Stimulated activated CD8-positive, alpha-beta memory T cell treated with anti-CD3 and anti-CD28 coated beads, Interleukin-12 subunit alpha, Interleukin-12 subunit beta, amount 100 ng/mL, for 4 hours (primary cell): ENCODE measurements at places on chromosomes 4 and X.

- DNase-seq = no peak
Observed at GRCh38 chrX:40805404-40805803, 70.1 kb upstream of the MED14 start.

DNA sequence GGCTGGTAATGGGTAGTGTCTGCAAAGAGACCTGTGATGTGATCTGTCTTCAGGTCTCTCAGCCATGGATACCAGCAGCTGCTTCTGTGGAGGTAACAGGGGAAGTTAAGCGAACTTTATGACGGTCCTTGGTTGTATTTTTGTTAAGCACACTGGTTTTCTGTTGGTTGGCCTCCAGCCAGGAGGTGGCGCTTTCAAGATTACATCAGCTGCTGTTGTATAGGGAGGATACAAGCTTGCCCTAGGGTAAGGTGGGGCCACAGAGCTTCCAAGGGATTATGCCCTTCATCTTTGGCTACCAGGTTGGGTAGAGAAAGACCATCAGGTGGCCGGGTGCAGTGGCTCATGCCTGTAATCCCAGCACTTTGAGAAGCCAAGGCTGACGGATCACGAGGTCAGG is 834.2 kb upstream of the GALNTL6 start:
- no peak for DNase-seq

- no peak for DNase-seq
Observed at GRCh38 chr4:151581570-151581969, 172.6 kb downstream of the FHIP1A start.

DNA sequence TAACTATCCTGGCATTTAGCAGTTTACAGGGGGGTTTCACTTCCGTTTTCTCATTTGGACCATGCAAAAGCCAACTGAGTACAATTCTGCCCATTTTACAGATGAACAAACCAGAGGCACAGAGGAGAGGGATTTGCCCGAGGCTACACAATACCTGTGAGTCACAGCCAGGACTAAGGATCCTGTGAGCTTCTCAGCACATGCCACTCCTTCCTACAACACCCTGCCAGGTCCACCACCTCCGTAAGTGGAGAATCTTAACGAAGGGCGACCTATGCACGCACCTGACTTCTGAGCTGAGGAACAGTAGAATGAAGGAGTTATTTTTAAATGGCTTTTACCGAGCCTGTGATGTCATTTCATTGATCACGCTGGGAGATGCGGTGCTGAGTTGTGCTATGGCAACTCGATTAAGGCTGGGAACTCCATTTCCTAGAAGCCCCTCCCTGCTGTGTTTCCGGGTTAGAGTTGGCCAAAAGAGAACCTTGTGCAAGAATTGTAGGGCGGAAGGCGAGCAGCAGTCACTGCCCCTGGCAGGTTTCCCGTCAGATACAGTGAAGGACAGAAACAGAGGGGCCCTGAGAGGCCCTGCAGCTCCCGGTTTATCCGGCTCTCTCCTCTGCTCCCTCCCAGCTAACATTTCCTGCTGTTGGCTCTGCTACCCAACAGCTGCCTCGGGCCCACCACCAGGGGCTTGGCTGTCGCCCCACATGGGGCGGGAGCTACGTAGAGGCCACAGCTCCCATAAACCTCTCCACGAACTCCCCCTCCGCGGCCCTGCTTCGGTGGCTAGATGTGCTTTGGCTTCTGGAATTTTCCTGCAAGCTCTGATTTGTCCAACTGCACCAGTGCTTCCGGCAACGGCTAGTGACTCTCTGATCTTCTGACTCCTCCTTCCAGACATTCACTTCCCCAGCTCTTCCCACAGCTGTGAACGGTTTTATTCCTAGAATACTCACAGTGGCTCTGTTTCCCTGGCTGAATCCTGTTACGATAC is 75.1 kb upstream of the USP9X start:
- peak; percentile 3 for DNase-seq

DNA sequence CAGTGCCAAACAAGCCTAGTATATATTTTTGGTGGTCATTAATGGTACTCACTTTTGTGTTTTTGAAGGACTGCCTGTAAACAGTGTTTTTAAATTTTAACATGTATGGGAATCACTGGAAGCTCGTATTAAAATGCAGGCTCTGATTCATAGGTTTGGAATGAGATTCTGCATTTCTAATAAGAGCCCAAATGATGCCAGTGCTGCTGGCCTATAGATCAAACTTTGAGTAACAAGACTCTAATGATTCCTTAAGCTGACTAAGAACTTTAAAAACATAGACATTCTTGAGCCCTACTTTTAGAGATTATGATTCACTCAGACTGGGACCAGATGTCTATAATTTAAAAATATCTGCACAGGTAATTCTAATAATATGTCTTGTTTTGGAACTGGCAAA is 823.2 kb upstream of the LCORL start:
- no peak for DNase-seq

DNA sequence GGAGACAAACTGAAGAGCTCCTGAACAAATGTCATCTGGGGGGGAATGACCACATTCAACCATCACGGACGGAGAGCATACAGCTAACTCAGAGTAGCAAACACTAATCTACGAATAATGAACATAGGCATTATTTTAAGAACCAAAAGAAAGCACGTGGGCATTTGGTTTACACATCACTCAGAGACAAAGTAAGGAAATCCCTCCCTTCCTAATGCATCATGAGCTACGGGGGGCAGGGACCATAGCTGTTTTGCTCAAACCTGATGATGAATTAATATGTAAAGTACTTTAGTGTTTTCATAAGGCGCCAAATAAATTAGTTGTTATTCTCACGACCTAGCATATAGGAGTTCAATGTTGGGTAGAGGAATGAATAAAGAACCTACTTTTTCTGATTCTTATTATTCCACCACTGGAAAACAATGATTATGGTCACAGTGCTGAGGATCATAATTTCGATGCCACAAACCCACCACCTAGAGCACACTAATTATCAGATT is 11.7 kb upstream of the TMEM156 start:
- no peak for DNase-seq

DNA sequence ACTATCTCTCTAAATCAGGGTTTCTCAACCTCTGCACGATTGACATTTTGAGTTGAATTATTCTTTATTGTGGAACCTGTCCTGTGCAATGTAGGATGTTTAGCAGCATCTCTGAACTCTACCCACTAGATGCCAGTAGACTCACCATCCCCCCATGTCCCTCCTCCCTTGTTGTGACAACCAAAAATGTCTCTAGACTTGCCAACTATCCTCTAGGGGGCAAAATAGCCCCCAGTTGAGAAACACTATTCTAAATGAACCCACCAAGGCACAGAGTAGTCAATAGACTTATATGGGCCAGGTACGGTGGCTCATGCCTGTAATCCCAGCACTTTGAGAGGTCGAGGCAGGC is 49.1 kb upstream of the GAB1 start:
- DNase-seq = no peak

DNA sequence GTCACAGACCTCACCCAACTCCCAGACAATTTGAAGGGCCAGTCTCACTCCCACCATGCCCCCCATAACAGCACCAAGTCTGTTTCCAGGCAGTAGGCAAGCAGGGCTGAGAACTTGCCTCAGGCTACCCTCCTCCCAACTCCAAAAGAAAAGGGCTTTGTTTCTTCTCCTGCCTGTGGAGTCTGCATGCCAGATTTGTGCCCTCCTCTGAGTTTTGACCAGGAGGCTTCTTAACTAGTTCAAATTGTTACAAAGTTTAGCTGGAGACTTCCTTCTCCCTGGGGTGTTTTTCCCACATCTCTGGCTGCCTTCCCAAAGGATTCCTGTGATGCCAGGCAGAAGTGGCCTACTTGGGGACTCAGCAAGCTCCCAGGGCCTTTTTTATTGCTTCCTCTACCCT is 29.6 kb downstream of the PBDC1 start:
- DNase-seq = no peak

- no peak for DNase-seq
Observed at GRCh38 chr4:73664470-73664869, 44.2 kb upstream of the RASSF6 start.
